ENCODE measurements at places on chromosomes 16 and 17.

- no peak for DNase-seq
Measured at GRCh38 chr17:41860254-41860931, 4.8 kb downstream of the KLHL11 start.

- DNase-seq = no peak
Measured at GRCh38 chr17:43456661-43457361, 27.0 kb upstream of the DHX8 start.

GRCh38 chr17:76534831-76535732, 2.4 kb downstream of the CYGB start:
- no peak for DNase-seq

DNA sequence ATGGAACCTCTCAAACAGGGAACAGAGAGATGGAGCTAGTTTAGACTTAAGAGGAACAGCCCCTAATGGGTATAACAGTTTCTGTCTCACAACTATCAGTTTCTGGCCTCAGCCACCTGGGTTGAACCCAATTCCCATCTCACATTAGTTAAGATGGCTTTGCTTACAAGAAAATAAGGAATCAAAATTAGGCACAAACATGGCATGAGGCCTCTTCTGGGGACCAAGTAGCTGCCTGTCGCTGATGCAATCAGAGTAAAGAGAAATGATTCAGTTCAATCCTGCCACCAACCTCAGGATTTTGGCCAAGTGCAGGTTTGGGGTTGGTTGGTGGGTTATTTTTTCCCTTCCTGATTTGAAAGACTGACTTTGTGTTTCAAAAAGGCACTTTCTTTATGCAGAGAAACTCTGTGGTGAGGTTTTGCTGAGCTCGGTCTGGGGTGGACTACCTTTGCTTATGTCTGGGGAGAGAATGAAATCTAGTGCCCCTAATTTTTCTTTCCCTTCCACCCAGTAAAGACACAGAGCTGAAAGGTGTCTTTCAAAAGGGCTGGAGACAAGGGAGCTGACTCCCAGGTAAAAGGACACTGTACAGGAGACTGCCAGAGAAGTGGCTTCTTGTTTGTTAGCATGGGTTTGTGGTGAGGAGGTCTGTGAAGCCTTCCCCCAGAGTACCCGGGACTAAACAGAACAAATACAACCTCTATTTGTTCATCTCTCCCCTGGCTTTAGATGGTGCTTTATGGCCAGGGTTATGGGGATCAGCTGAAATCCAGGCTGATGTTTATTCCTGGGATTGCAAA, 44.8 kb upstream of the NFAT5 start:
- no peak for DNase-seq

- no peak for DNase-seq
Measured at GRCh38 chr17:45227101-45227925, 5.6 kb downstream of the FMNL1 start.

- DNase-seq = no peak
Measured at GRCh38 chr16:81850197-81850944, 71.3 kb downstream of the PLCG2 start.

- no peak for DNase-seq
Measured at GRCh38 chr16:2296661-2297505, 29.0 kb upstream of the RNPS1 start.

DNA sequence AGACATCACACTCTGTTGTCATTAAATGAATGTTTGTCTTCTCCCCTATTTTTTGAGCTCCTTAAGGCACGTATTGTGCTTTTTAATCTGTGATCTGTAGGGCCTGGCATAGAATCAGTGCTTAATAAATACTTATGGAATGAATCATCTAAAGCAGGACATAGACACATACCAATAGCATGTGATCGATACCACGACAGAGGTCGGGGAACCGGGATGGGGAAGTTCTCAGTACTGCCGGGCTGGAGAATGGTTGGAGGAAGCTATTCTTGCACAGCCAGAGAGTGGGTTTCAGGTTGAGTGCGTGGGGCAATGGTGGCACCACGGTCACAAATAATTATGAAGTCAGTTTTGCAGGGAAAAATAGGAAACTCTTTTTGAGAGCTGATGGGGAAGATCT, 26.8 kb downstream of the NLRP1 start:
- no peak for DNase-seq

- no peak for DNase-seq
Measured at GRCh38 chr17:17957584-17957916, 14.7 kb downstream of the TOM1L2 start.

DNA sequence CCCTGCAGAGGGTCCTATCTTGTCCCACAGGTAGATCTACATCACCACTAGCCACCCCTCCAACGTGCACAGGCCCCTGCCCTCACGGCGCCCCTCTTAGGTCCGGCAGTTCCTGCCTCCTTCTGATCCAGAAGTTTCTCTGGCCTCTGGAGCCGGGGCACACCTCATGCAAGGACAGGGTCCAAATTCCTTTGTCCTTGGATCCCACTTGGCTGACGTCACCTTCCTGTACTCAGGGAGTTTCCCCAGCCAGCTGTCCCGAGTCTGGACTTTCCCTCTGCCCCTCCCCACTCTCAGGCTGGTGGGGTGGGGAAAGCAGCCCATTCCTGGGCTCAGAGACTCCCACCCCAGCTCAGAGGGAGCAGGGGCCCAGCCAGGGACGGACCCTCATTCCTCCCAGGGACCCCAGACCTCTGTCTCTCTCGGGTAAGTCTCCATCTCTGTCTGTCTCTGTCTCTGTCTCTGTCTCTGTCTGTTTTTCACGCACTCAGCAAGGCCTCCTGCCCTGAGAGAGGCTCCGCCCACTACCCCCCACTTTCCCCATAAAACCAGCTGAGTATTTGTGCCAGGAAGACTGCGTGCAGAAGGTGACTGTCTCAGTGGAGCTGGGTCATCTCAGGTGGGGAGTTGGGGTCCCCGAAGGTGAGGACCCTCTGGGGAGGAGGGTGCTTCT, at the start of gene IL32:
Gene IL32, plus strand, starts transcription at position 572 of the 673 bp plus-strand sequence. CDS start 172 bp downstream, outside the sequence.
- no peak for DNase-seq

DNA sequence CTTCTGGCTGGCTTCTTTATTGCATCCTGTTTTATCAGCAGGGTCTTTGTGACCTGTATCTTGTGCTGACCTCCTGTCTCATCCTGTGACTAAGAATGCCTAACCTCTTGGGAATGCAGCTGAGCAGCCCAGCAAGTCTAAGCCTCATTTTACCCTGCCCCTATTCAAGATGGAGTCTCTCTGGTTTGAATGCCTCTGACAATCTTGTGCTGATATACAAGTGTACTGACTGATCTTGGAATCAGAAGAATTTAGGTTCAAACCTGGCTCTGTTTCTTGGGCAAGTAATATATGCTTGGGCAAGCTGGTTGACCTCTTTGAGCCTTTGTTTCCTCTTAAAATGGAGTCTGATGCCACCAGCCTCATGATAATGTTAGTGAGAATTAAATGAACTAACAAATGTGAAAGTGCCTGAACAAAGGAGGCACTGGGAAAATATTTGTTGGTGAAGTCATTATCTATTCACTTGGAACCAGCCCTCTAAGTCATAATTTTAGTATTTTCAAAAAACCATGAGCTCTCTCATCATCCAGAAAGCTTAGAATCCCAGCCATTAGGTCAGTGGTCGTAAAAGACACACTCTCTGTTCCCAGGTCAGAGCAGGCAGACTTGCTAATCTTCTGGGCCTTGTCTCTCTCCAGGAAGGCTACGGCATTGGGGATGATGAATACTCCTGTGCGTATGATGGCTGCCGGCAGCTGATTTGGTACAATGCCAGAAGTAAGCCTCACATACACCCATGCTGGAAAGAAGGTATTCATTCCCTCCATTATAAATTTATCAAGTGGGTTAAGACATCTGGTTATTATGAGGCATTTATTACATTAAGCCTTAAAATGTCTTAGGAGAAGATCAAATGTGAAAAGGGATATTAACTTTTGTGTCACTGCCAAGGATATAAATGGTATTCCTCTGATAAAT, 18.1 kb upstream of the ARL2BP start:
- DNase-seq = no peak

GRCh38 chr16:85605051-85605911, 7.8 kb upstream of the GSE1 start:
- no peak for DNase-seq

- DNase-seq = no peak
Measured at GRCh38 chr17:9645851-9646545, 681 bp downstream of the USP43 start.

GRCh38 chr16:12582696-12583095, 221.0 kb downstream of the CPPED1 start:
- no peak for DNase-seq

DNA sequence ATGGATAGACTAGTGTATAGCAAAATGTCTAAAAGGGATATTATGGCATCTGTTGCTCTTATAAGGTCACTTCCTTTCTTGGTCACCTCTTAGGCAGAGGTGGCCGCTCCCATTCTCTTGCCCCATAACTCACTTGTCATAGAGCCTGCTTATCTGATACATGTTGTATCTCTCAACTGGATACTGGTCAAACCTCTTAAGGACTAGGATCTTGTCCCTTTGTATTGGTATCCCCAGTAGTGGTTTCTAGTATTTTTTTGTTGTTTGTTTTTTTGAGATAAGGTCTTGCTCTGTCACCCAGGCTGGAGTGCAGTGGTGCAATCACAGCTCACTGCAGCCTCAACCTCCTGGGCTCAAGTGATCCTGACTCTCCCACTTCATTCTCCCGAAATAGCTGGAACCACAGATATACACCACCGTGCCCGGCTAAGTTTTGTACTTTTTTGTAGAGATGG, 27.0 kb downstream of the ZSWIM7 start:
- DNase-seq = no peak

- DNase-seq = no peak
Measured at GRCh38 chr16:17942067-17942466, 394.5 kb downstream of the NPIPA8 start.

DNA sequence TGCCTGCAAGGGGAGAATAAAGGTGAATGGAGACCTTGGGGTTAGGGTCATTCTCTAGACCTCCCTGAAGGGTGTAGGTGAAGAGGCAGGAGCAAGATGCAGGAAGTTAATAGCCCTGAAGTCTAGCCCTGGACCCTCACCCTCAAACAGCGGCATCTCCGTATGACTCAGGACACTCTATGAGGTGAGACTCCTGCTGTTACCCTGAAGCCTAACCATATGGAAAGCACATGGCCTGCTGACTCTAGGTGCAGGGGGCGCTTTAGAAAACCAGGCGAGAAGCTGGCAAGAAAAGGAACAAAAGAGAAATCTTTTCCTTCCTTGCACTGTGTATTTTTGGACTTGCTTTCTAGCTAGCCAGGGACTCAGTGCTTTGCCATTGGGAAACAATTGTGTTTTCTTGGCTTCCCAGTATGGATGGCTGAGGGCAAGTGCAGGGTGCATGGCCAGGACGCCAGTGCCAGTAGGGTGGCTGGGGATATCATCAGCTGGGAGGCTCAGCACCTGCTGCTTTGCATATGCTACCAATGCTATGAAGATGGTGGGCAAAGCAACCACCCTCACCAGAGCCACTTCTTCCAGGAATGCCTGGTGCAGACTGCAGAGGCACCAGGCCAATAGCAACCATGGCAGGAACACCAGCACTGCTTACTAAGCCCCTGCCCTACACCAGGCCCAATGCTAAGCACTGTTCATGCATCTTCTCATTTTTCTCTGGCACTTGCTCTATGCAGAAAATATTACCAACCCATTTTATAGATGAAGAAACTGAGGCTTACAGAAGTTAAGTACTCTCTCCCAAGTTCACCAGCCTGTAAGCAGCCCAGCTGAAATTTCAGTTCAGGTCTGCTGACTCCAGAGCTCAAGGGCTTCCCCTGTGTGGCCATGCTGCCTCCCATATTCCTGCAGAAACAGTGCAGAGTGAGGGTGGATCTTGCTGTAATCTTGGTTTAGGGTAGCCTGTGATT, 425.1 kb downstream of the SLC39A11 start:
- no peak for DNase-seq

DNA sequence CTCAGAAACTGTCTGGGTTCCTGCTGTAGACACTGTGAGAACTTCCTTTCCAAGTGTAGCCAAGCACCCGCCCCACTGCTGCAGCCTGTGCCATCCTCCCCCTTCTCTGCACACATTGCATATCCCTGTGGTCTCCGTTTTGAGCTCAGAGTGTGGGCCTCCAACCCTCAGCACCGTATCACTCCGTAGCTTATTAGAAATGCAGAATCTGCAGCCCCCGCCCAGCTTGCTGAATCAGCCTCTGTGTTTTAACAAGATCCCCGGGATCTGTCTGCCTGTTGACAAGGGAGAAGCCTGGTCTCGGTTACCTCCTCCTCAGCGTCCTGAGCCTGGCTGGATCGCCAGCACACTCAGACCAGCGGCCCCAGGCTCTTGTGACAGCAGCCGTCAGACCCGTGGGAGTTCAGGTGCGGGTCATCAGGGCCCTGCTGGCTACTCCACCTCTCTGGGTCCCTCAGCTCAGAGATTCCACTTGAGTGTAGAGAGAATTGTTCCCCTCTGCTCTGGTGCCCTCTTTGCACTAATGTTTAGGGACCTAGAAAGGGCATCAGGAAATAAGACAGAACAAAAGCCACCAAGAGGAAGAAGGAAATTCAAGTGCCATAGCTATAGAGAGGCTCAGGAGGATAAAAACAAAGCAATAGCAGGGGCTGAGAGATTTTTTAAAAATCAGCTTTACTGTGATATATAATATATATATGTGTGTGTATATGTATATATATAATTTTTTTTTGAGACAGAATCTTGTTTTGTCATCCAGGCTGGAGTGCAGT, 92.3 kb downstream of the PITPNC1 start:
- DNase-seq = no peak

GRCh38 chr17:50365165-50365564, 7.8 kb downstream of the MRPL27 start:
- DNase-seq = no peak

- DNase-seq = no peak
Measured at GRCh38 chr16:51119973-51120729, 30.9 kb downstream of the SALL1 start.

- DNase-seq = no peak
Measured at GRCh38 chr16:496097-496886, 31.2 kb upstream of the CAPN15 start.

GRCh38 chr17:8875436-8875835, 8.0 kb upstream of the PIK3R6 start:
- DNase-seq = no peak

- no peak for DNase-seq
Measured at GRCh38 chr17:48843187-48843900, 12.5 kb downstream of the CALCOCO2 start.

GRCh38 chr16:1245452-1246020, 5.0 kb downstream of the TPSAB1 start:
- no peak for DNase-seq

DNA sequence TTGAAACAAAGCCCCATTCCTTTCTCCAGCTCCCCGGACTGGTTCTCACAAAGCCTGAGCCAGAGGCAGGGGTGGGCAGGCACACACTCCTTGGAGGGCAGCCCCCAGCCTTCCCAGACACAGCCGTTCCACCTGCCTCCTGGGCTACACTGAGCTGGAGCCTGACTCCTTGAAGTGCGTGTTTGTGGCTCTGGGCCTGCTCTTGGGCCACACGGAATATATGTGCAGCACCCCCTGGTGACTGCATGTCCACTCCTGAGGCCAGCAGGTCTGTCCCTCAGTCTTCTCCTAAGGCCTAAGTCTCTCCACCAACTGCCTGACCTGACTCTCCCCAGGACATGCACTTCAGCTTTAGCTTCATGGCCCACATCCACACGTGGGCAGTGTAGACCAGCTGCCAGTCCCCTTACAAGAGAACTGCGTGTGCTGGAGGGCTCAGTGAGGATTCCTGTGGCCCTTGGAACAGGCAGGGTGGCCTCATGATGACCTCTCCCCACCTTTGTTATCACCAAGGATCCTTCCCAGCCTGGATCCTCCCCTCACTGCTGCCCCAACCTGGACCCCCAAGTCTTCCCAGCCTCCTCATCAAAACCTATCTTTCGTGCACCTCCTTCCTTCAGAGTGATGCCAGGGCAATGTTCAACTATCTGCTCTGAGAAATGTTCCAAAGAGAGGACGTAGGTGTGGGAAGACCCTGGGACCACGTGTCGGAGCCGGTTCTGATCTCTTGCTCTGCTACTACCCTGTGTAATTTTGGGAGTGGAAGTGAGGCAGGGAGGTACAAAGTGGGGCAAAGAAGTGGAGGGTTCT, 12.4 kb upstream of the SLC6A2 start:
- no peak for DNase-seq

Measured in LNCaP clone FGC (cell line).